A673 (cell line): ENCODE measurements at places on chromosomes 12 and 14.

DNA sequence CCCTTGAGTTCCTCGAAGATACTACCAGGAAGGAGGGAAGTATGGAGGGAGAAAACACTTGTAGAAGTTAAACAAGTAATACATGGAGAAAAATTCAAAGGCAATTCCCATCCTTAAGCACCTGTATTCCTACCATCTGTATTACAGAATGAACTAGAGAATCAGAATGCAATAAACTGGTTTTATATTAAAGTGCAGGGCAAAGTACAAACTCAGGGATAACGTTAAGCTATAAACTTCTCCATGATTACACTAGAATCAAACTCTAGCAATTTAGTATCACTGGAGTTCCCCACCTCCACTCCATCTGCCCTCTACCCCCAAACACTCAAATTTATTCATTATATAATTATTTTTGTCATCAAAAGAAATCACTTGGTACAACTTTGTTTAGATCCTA is 13.1 kb downstream of the PAWR start:
- no peak for DNase-seq

- peak; percentile 13 for DNase-seq
Observed at GRCh38 chr14:26765768-26766520, 168.1 kb upstream of the NOVA1 start.

DNA sequence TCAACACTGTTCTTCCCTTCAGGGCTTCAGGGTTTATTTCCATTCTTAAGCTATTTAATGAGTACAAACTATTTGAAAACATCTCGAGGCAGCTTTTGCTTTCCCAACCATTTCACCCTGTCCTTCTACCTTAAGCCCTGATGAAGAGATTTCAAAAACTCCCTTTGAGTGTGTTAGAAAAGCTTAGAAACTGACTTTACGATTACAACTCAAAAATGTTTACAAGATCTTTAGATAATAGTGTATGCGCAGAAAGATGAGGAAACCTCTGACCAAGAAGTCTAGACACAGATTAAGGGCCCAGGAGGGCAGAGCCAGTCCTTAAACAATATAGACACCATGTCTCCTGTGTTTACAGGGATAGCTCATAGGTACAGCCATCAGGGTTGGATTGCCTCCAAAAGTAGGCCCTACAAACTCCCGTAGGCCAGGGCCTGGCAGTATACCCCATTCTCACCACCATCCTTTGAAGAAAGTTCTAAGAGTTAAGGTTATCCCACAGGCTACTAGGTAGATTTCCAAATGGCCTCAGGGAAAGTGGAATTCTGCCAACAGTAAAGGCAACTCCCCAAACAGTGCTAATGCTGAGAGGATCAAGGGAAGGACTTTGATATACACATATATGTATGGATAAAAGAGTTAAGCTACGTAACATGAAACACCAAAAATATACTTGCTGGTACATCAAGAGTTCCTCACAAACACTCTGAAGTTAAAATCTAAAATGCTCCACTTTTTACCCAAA is 11.4 kb upstream of the SOS2 start:
- no peak for DNase-seq

DNA sequence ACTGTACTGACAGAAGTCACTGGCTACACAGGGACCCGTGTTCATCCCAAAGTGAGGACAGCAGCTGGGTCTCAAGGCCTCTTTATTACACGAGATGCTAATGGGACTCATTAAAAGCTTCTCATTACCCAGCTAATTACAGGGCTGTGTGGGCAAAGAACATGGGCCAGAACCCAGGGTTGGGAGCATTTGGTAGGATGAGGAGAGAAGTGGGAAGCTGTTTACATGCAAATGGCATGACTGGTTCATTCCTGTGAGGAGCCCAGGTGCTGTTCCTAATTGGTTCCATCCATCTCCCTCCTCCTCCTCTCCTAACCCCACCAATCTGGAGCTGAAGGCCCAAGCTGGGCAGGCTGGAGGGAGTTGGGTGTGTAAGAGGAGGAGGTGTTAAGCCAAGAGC is 8.9 kb upstream of the TAC3 start:
- no peak for DNase-seq

DNA sequence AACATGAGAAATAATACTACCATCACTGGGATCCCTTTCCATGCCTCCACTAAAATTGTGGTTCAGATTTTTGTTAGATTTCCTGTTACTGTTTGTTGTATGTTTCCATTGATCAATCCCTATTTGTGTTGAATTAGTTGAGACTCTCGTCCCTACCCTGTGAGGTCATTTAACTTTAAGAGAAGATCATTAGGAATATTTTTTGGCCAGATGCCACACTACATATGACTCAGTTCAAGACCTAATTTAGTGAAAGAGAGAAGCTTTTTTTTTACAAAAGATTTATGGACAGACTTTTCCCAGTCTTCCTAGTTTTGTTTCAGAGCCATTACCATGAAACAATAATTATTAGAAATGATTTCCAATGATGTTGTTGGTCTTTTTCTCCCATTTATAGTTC is 35.5 kb downstream of the CPSF6 start:
- no peak for DNase-seq

DNA sequence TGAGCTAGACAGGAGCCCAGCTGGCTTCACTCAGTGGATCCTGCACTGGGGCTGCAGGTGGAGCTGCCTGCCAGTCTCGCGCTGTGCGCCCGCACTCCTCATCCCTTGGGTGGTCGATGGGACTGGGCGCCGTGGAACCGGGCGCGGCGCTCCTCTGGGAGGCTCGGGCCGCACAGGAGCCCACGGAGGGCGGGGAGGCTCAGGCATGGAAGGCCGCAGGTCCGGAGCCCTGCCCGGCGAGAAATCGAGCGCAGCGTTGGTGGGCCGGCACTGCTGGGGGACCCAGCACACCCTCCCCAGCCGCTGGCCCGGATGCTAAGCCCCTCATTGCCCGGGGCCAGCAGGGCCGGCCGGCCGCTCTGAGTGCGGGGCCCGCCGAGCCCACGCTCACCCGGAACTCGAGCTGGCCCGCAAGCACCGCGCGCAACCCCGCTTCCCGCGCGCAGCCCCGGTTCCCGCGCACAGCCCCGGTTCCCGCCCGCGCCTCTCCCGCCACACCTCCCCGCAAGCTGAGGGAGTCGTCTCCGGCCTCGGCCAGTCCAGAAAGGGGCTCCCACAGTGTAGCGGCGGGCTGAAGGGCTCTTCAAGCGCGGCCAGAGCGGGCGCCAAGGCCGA is 1130.5 kb upstream of the FLRT2 start:
- no peak for DNase-seq

DNA sequence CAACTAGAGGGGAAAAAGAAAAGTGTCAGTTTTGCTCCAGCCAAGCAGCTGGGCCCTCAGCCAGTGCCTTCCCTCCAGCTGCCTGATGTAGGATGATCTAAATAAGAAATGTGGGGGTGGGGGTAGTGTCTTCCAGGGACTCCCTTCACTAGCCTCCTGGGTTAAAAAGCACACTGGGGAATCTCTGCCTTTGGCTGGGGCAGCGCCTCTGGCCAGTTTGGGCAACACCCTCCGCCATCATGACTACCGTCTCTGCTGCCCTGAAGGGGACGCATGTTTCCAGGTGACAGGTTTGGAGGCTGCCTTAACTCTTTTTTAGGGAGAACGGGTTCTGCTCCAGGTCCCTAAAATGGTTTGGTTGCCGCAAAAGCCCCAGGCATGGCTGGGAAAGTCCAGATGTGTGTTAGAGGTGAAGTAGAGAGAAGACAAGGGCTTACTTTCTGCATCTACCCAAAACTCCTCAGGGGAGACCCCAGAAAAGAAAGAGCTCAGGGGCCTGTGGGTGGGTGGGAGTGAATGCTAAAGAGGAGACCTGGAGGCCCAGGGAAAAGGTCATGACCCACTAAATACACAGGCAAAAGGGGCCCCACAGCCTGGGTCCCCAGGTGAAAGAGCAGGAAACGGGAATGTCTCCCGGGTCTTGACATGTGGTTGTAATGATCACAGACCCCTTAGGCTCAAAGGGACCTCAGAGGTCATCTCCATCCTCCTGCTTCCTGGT is 132.8 kb upstream of the CCND2 start:
- DNase-seq: no peak

- DNase-seq: no peak
Observed at GRCh38 chr14:103296007-103296406, 38.0 kb upstream of the EIF5 start.

DNA sequence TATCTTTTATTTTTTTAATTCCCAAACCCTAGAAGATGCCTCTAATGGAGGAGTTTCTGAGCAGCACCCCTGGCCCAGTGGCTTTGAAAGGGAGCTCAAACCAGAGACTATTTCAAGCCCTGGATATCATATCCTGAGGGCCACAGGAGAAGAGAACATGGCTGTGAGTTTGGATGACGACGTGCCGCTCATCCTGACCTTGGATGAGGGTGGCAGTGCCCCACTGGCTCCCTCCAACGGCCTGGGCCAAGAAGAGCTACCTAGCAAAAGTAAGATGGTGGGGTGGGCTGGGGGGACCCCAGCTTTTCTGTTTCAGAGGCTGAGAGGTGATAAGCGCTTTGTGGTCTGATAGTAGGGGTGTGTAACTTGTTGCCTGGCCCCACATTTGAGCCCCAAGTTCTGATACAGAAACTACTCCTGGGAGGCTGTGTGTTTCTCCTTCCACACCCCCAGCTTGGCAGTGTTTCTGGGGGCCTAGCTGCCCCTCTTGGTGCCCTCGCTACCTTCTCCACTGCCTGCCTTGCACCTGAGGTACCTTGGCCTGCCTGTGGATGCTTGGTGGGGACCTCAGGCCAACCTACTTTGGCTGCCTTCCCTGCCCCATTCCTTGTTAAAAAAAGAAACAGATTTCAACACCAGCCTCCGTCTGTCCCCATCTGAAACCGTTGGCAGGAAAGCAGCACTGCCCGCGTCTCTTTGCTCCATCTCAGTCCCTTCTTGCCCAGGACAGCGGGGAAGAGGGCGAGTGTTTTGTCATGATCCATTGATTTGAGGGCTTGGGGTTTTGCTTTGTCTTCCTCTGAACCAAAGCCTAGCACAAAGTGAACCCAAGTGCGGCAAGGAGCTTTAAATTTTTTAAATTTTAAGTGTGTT is 5.7 kb downstream of the TPCN1 start:
- no peak for DNase-seq

DNA sequence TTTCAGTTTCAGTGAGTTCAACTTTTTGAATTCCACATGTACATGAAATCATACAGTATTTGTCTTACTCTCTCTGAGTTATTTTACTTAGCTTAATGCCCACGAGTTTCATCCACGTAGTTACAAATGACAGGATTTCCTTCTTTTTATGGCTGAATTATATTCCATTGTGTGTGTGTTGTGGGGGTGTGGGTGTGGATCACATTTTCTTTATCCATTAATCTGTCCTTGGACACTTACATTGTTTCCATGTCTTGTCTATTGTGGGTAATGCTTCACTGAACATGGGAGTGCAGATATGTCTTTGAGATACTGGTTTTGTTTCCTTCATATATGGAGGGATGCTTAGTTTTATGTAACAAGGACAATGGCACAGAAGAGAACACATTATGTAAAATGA is 63.5 kb upstream of the TMTC1 start:
- DNase-seq: no peak

DNA sequence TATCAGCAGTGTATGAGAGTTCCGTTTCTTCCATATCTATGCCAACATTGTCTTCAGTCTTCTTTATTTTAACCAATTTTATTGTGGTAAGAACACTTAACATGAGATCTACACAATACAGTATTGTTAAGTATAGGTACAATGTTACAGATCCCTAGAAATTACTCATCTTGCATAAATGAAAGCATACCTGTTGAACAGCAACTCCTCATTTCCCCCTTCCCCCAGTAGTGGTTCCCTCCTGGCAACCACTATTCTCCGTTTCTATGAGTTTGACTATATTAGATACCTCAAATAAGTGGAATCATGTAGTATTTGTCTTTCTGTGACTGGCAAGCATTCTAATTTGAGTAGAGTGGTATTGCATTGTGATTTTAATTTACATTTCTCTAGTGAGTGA is 150.5 kb downstream of the CRADD start:
- no peak for DNase-seq

- no peak for DNase-seq
Observed at GRCh38 chr14:30779210-30779609, 95.1 kb upstream of the COCH start.

DNA sequence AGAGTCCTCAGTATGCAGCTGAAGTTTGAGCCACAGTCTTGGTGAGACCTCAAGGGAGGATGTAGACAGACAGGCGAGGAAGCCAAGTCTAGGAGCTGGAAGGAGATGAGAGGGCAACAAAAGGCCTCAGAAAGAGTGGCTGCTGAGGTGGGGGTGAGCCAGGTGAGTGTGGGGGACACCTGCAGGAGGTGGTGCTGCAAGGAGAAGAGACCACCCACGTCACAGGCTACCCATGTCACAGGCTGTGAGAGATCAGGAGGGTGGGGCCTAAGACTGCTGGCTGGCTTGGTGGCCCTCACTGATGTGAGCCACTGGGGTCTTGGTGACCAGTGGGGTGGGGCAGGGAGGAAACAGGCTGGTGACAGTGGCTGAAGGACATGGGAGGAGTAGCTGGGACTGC is 97.3 kb downstream of the KIF26A start:
- no peak for DNase-seq

GRCh38 chr14:67940486-67941455 is 121.2 kb downstream of the RAD51B start:
- DNase-seq: no peak

- no peak for DNase-seq
Observed at GRCh38 chr12:20653871-20654270, 41.3 kb upstream of the SLCO1C1 start.

DNA sequence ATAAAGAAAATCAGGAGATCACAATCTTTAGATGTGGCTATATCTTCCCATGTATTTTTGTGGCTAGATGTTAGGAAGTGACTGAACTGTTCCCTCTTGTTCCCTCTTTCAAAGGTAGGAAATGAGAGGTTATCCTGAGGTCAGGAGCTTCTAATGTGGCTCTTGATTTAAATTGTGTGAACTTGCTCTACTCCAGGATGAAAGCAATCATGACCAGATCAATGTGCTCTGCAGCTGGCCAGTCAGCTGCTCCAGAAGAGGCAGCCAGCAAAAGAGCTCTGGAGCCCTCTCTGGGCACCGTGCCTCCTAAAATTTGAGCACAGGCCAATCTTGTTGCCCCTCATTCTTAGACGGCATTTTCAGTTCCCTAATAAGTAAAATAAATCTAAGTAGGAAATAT is 32.0 kb downstream of the CDK17 start:
- DNase-seq: no peak

DNA sequence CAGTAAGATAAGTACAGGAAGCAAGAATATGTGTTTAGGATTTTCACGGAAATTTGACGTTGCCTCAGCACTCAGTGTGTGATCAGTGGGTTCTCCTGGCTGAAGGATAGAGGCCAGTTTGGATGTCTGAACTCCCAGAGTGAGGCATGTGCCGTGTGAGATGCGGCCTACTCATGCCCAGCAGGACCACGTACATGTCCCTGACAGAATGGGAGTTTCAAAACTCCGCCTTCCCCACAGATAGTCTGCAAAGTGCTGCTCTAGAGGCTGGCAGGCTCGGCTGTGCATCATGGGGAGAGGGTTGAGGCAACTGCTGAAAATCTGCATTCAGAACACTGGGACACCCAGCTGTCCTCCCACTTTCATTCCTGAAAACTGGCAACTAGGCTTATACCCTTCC is 58.3 kb downstream of the NINJ2 start:
- DNase-seq: no peak

- DNase-seq: no peak
Observed at GRCh38 chr12:5428332-5429221, 3.3 kb upstream of the NTF3 start.
